NCI-H460 (cell line): ENCODE measurements at places on chromosomes 5 and 9.

GRCh38 chr5:169305366-169305765 lies 4.4 kb upstream of the SLIT3 start:
- no peak for DNase-seq

DNA sequence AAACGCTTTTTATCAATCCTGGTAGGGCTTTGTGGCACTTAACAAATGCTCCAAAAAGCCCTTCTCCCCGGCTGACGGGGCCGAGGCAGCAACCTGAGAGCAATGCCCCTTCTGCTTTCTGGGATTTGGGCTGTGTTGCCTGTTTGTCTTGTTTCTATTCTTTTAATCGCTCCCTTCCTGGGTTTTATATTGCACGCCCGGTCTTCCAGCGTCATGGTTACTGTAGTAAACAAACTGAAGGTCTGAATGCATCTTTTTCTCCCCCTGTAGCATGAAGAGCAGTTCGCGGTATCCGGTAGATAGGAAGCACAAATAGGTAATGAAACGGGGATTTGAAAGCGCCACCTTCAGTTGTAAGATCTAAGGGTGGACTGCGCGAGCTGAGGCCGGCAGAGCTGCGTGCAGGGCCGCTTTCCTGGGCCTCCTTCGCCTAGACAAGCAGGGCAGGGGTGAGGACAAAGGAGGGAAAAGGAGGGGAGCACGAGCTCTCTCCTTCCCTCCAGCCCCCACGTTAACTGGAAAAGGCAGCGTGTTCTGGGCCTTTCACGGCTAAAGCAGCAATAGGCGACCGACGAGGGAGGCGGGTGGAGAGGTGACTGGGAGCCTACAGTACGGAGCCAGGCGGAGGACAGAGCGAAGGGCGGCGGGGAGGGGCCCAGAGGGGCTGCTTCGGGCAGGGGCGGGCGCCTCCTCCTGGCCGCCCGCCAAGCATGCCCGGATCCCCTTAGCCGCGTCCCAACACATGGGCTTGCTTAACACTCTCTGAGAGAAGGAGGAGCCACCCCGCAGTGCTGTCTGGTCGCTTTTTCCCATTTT lies 49.3 kb upstream of the ZNF366 start:
- DNase-seq = peak; percentile 11

DNA sequence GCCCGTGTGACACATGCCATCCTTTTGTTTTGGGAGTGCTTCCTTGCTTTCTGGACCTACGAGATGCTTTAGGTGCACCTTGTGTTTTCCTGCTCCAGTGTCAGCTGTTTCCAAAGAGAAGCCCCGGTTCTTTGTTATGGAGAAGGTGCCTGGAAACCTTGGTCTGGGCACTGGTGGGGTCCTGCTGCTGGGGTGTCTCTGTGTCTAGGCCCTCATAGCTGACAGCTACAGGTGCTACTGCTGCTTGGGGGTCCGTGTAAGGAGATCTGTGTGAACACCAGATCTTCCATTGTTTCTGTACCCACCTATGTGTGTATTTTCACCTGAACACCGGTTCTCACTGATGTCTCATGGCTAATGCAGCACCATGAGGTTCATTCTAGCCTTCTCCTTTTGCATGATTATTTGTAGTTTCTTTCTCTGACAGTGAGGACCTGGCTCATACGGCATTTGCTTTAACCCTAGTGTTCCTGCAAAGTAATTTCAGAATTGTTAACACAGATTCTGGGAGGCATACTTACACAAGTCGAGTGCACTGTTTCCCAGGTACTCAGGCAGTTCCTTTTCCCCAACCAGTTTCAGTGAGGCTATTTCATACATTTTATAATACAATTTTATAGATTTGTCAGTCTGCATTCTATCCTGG lies 13.2 kb upstream of the FAM120AOS start:
- DNase-seq = no peak

GRCh38 chr5:130333089-130333488 lies 428.8 kb downstream of the CHSY3 start:
- peak; percentile 91 for DNase-seq

DNA sequence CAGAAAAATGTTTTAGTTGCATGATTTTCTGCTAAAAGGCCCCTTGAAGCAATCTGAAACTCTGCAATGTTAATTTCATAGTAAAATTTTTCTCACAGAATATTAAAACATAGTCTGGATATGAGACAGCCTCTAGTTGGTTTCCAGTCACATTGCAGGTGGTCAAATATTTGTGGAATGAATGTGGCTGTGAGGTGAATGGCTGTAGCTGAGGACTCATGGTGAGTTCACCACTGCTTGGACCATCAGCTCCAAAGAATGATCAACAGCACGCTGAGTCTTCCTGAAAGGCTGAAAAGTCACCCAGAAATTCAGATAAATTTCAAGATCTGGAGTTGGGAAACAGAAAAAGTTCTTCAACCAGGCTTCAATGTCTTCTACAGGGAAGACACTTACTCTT lies 79.8 kb downstream of the MAT2B start:
- no peak for DNase-seq
